ENCODE measurements at places on chromosomes 2 and 18.

GRCh38 chr18:63245600-63245999 lies 74.0 kb downstream of the BCL2 start:
- peaks cover 88% of the 10 kb centered on the region for H3K36me3 ChIP-seq
- no peak for DNase-seq
- H3K27me3 ChIP-seq: no peaks in the 10 kb centered on the region
- no peak overlapping the region for H3K27ac ChIP-seq
- no peak overlapping the region for H3K4me3 ChIP-seq

GRCh38 chr2:64380853-64381527 lies 73.0 kb upstream of the LGALSL start:
- no peaks in the 10 kb centered on the region for H3K36me3 ChIP-seq
- peaks cover 12% of the 10 kb centered on the region for H3K27me3 ChIP-seq
- DNase-seq: no peak
- H3K4me3 ChIP-seq: no peak overlapping the region
- H3K4me1 ChIP-seq: no peaks in the 10 kb centered on the region

- H3K27ac ChIP-seq: no peak overlapping the region
- H3K4me1 ChIP-seq: no peaks in the 10 kb centered on the region
- no peak for DNase-seq
- no peaks in the 10 kb centered on the region for H3K27me3 ChIP-seq
- no peak overlapping the region for H3K4me3 ChIP-seq
Measured at GRCh38 chr2:24228470-24228869, 53.6 kb downstream of the FAM228A start.

DNA sequence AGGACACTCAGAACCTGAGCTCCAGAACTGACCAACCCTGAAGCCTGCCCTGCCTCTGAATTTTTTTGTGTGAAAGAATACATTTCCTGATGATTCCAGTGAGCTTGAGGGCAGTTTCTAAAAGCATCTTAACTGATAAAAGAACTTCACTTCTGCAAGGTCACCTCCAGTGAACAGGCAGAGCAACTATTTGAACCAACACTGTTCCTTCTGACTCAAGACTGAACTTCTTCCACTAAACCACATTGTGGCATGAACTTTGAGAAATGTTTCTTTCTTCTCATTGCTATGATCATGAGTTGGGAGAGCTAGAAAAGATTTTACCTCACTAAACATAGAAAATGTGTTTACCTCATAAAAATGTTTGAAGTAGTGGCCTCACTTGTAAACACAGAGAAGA lies 83.8 kb upstream of the SERTAD2 start:
- peaks cover 7% of the 10 kb centered on the region for H3K36me3 ChIP-seq
- DNase-seq: no peak
- H3K4me3 ChIP-seq: no peak overlapping the region
- H3K4me1 ChIP-seq: peaks cover 29% of the 10 kb centered on the region
- peak overlapping the region; percentile 33 for H3K27ac ChIP-seq
- no peaks in the 10 kb centered on the region for H3K27me3 ChIP-seq

DNA sequence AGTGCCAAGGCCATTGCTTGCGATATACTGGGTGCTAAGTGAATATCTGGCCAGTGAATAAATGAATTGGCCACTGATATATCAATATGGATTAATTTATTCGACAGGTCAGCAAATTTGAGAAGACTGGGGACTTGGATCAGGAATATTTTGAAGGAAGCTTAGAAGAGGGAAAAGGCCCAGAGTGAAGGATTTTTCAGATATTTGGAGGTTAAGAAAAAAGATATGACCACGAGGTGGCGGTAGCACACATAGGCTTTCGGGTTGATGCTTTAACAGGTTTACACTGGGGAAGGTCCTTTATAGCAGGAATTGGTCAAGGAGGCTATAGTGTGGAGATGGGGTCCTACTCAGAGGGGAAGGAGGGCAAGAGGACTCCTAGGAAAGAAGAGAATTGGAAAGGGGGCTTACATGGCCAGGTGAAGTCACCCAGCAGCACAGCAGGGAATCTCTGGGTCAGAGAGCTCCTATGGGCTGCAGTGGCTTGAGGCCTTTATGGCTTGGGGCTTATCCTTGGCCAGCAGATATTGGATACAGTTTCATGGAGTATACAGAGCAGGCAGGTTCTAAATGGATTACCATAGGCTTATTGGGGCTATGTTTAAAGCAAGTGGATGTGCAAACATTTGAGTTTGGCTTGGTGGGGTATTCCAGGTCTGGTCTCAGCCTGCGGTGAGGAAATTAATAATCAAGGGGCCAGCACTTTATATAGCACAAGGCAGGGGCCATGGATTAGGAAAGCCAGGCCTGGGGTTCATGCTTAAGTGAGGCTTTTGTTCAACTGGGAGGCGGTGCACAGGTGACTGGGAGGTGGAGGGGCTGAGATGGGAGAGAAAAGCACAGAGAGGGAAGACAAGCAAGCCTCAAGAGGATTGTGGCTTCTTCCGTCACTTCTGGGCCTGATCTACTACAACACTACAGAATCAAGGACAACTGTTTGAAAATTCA lies 9.7 kb downstream of the IL1RN start:
- peak; percentile 55 for DNase-seq
- H3K4me1 ChIP-seq: peaks cover 32% of the 10 kb centered on the region
- no peaks in the 10 kb centered on the region for H3K36me3 ChIP-seq
- H3K27ac ChIP-seq: no peak overlapping the region
- H3K27me3 ChIP-seq: peaks cover 10% of the 10 kb centered on the region

GRCh38 chr2:208013285-208014178 lies 11.8 kb downstream of the PLEKHM3 start:
- H3K36me3 ChIP-seq: no peaks in the 10 kb centered on the region
- H3K27me3 ChIP-seq: no peaks in the 10 kb centered on the region
- no peak for DNase-seq
- H3K4me1 ChIP-seq: peaks cover 22% of the 10 kb centered on the region
- H3K4me3 ChIP-seq: no peak overlapping the region
- H3K27ac ChIP-seq: no peak overlapping the region

GRCh38 chr2:181367906-181368435 lies 89.2 kb upstream of the ITGA4 start:
- H3K4me1 ChIP-seq: peaks cover 20% of the 10 kb centered on the region
- no peak overlapping the region for H3K27ac ChIP-seq
- no peaks in the 10 kb centered on the region for H3K27me3 ChIP-seq
- H3K36me3 ChIP-seq: peaks cover 13% of the 10 kb centered on the region

- peaks cover 11% of the 10 kb centered on the region for H3K4me1 ChIP-seq
- H3K36me3 ChIP-seq: no peaks in the 10 kb centered on the region
- no peak overlapping the region for H3K27ac ChIP-seq
- peaks cover 58% of the 10 kb centered on the region for H3K27me3 ChIP-seq
- no peak for DNase-seq
- H3K4me3 ChIP-seq: peak overlapping the region; percentile 69
Measured at GRCh38 chr2:240436683-240437550, 1.5 kb downstream of the GPC1 start.

DNA sequence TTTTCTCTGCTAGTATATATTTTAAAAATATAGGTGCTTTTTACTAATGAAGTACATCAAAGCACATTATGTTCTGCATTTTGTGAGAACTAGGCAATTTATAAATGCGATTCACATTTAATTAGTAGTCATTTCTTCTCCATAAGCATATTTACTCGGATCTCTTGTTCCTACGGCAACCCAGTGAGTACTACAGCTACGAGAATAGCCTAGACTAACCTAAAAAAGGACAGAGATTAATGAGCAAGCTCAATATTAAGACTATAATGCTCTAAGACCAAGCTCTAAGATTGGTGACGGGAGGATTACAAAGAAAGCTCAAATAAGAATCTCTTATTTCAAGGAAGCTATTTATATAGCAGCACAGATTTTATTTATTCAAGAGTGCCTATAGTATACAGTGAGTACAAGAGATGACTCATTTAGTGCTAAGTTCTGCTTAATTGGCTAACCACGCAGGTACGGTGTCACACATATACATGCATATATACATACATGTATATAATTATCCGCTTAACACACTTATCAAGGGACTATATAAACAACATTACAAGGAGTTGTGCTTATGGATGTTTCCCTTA lies 364.7 kb downstream of the GPD2 start:
- peaks cover 3% of the 10 kb centered on the region for H3K27me3 ChIP-seq
- H3K4me3 ChIP-seq: no peak overlapping the region
- no peak overlapping the region for H3K27ac ChIP-seq
- H3K4me1 ChIP-seq: no peaks in the 10 kb centered on the region
- H3K36me3 ChIP-seq: no peaks in the 10 kb centered on the region

- H3K27ac ChIP-seq: peak overlapping the region; percentile 96
- H3K4me3 ChIP-seq: peak overlapping the region; percentile 43
- H3K36me3 ChIP-seq: peaks cover 44% of the 10 kb centered on the region
- H3K4me1 ChIP-seq: peaks cover 97% of the 10 kb centered on the region
Measured at GRCh38 chr2:105789745-105790460, 45.2 kb downstream of the NCK2 start.
